GF-D8 (cell line): ENCODE measurements at places on chromosomes 7 and 10.

DNA sequence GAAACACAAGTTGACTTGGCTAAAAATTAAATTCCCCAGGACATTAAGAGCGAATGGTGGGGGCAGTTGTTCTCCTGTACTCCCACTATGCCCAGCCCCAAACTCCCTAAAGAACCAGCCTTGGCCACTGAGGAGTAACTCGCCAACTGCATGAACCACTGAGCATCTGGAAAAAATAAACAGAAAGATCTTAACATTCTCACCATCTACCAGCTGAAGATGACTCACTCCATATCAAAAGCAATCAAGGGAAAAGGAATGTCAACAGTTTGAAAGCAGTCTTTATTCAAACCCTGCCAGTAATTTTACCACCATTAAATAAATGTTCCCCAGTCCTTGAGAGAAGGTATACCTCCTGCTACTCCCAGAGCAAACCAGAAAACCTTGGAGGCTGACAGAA lies 45.4 kb downstream of the CTTNBP2 start:
- no peak for DNase-seq

DNA sequence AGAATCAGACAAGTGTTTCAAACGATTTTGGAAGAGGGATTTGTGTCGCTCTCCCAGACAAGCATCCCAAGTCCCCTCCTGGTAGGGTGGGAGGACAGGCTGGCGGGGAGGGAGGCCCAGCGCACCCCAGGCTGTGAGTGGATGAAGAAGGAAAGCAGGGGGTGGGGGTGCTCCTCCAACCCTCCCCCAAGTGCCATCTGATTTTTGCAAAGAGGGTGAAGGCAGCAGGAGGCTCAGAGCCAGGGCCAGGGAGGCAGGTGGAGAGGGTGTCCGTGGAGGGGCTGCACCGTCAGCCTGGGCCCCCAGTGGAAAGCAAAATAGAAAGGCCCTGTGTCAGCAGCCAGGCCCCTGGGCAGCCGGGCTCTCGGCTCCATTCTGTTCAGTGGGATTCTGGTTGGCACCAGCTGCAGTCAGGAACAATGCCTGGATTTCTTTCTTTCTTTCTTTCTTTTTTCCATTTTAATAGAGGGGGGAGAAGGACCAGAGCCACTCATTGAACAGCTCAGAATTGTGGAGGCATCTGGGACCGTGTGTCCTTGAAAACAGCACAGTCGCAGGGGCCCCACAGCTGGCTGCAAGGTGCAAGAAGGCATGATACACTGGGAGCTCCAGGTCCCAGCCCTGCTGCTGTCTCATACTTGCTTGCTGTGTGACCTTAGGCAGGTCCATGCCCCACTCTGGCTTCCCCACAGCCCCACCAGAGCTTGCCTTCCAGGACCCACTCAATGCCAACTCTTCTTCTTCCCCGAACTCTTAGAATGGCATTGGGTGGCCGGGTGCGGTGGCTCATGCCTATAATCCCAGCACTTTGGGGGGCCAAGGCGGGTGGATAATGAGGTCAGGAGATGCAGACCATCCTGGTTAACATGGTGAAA lies 7.1 kb upstream of the ZMIZ1 start:
- DNase-seq, result no peak

DNA sequence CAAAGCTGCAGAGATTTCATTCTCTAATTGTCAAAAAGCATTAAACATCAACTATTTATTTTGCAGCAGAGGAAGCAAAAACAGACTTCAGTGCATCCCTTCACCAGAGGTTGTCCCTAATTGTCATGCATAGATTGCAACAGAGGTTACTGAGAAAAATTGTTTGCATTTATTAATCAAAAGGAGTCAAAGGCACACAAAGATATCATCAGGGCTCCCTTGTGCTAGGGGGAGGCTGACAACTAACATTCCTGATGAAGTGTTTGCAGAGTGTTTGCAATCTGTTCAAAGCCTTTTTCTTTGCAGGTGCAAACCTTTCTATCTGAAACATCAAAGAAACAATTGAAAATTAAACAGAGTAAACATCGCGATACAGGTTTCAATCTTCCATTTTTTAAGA lies 227.5 kb downstream of the TEX36 start:
- DNase-seq, result no peak

GRCh38 chr10:52672880-52673279 lies 99.7 kb downstream of the MBL2 start:
- DNase-seq, result no peak

DNA sequence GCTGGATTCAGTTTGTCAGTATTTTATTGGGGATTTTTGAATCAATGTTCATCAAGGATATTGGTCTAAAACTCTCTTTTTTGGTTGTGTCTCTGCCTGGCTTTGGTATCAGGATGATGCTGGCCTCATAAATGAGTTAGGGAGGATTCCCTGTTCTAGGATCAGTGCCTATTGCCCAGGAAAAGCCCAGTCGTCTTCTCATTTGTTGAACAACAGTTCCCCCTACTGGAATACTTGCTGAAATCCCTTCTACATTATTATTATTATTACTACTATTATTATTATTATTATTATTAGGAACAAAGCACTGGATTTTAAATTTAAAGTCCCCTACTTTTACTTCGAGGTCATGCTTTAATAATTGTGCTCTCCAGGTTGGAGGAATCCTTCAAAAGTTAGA lies 528.9 kb downstream of the MAGI2 start:
- no peak for DNase-seq

- DNase-seq, result no peak
Measured at GRCh38 chr10:15719049-15719898, 448 bp downstream of the ITGA8 start.

- no peak for DNase-seq
Measured at GRCh38 chr10:101157756-101158458, 26.8 kb downstream of the TLX1 start.

DNA sequence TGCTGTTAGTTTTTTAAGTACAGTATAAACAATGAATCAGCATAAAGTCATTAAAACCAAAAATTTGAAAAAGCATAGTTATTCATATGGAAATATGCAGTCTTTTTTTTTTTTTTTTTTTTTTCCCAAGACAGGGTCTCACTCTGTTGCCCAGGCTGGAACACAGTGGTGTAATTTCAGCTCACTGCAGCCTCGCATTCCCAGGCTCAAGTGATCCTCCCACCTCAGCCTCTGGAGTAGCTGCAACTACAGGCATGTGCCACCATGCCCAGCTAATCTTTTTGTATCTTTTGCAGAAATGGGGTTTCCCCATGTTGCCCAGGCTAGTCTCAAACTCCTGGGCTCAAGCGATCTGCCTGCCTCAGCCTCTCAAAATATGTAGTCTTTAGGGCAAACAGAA lies 182.0 kb downstream of the SEMA3E start:
- DNase-seq, result no peak

DNA sequence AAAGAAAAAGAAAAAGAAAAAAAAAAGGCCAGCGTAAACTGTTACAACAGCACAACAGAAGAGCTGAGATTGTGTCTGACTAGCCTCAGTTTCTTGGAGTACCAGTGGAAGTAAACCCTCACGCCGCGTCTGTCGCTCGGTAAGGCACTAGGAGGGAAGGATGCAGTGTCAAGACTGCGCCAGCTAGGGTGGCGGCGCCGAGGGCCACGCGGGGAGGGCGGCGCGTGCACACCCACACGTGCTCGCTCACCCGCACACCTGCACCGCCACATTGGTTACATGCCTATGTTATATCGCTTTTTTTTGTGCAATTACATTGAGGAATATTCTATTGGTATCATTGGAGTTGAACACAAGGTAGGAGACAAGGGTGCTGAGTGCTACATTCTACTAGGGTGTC lies 48.2 kb downstream of the CLEC2L start:
- no peak for DNase-seq

DNA sequence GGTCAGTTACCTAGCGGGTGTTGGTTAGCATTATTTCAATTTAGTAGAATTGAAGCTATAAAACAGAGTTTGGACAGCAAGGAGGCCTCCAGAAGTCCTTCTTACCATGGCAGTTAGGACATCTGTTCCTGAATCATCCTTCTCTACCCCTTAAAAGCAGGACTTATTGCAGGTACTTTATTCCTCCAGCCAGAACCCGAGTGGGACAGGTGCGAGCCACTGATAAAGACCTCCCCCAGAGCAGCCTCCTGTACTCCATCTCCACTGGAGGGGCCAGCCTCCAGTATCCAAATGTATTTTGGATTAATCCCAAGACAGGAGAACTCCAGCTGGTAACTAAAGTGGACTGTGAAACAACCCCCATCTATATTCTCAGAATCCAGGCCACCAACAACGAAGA lies 54.6 kb downstream of the CDHR3 start:
- no peak for DNase-seq

- DNase-seq, result no peak
Measured at GRCh38 chr10:30812018-30812851, 182.7 kb upstream of the LYZL2 start.

DNA sequence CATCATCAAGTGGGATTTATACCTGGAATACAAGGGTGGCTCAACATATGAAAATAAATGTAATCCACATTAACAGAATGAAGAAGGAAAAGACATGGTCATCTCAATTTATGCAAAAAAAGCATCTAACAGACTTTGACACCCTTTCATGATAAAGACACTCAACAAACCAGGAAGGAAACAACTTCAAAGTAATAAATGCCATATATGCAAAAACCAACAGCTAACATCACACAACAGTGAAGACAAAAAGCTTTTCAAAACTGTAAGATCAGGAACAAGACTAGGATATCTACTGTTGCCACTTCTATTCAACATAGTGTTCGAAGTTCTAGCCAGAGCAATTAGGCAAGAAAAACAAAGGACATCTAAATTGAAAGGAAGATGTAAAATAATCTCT lies 22.9 kb downstream of the TNPO3 start:
- DNase-seq, result no peak

- no peak for DNase-seq
Measured at GRCh38 chr7:22110881-22111280, 165.2 kb upstream of the CDCA7L start.

- no peak for DNase-seq
Measured at GRCh38 chr10:88898727-88899126, 18.7 kb downstream of the STAMBPL1 start.

DNA sequence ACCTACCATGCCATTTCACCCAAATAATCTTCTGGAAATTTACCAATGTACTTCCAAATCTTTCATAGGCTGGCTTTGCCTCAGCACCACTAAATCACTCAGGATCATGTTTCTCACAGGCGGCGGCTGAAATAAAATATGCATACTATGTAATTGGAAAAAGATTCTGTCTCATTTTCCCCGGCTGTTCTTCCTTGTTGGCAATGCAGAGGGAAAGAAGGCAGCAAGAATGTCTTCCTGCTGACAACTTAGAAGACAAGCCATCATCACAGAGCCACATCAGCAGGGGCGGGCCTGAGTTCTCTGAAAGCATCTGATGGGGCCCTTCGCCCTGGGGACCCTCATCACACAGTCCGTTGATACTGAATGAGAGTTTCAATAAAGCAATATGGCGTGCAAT lies 39.2 kb upstream of the COL1A2 start:
- no peak for DNase-seq

- DNase-seq, result no peak
Measured at GRCh38 chr10:74415146-74415839, 264.3 kb downstream of the ADK start.

- DNase-seq, result no peak
Measured at GRCh38 chr7:80197627-80198026, 63.0 kb downstream of the GNAI1 start.

GRCh38 chr10:118590334-118590733 lies 5.1 kb downstream of the PRLHR start:
- DNase-seq, result no peak

DNA sequence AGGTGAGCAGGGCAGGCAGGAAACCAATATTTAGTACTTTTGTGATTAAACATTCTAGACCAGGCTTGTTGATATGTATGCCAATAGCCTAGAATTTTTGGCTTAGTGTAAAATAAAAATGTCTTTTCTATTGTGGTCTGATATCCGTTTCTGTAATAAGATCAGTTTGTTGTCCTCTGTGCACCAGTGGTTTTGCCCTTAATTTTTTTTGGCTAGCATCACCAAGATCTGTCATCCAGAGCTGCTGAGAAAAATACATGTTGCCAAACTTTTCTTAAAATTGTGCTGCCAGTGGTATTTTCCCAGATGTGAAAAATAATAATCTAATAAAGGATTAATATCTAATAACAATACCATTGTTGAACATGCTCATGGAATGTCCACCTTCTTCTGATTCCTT lies 115.6 kb downstream of the TWIST1 start:
- DNase-seq, result no peak

DNA sequence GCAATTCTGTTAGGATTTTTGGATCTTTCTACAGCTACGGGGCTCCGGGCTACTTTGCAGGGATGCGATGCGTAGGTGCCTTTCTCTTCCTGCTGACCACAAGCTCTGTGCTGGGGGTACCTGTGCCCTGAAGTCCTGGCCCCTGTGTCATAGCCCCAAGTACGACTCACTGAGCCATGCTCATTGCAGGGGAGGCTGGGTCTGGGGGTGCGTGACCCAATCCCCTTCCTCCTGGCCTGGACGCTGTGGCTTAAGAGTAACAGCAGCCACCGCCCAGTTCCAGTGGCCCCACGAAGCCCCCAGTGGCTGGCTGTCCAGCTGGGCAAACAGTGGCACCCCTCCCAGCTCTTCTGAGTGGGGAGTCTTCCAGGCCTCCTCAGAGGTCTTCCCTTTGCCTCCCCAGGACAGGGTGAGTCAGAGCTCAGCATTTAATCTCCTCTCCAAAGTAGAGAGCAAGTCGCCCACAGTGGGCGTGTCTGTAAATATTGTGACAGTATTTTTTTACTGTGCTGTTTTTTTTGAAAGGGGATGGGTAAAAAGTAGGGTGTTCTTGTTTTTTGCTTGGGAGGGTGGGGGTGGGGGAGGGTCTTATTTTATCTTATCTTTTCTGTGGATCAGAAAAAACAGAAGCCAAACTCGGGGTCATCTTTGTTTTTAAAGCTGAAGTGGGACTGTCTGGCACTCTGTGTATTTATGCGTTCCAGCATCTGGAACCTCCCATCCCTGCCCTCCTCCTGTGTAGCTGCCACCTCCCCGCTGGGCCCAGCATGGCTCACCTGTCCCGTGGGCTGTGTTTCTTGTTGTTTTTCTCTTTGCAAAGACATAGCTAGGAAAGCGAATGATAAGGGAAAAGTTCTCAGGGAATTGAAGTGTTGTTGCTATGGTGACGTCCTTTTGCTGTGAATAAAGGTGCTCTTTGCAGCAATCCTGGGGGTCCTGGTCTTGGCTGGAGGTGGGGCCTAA lies 8.2 kb downstream of the LFNG start:
- no peak for DNase-seq

DNA sequence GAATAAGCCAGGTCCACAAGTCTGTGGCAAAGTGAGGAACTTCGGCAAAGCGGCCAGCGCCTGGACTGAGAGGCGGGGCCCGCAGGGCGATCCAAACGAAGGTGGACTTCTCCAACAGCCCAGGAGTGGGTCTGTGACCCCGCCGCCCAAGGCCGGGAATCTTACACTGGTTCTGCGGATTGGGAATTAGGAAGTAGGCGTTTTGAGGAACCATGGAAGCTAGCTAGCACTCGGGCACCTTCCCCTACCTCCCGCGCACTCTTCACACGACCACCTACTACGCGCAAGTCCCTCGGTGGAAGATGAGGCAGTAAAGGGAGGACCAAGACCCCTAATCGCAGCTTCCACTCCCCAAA lies 570 bp upstream of the ARF5 start:
- DNase-seq, result no peak

GRCh38 chr7:34162677-34163076 lies 257.3 kb downstream of the BMPER start:
- DNase-seq, result no peak
